ENCODE measurements at places on chromosomes 11 and 22.
A peak's percentile ranks its signal among the peaks of the same experiment; 100 is the strongest.

- DNase-seq, result no peak
These were observed 349 bp downstream of the TSSC4 start for GRCh38 chr11:2400762-2401435.

- DNase-seq, result no peak
These were observed 22.7 kb upstream of the P2RY2 start for GRCh38 chr11:73195191-73196007.

DNA sequence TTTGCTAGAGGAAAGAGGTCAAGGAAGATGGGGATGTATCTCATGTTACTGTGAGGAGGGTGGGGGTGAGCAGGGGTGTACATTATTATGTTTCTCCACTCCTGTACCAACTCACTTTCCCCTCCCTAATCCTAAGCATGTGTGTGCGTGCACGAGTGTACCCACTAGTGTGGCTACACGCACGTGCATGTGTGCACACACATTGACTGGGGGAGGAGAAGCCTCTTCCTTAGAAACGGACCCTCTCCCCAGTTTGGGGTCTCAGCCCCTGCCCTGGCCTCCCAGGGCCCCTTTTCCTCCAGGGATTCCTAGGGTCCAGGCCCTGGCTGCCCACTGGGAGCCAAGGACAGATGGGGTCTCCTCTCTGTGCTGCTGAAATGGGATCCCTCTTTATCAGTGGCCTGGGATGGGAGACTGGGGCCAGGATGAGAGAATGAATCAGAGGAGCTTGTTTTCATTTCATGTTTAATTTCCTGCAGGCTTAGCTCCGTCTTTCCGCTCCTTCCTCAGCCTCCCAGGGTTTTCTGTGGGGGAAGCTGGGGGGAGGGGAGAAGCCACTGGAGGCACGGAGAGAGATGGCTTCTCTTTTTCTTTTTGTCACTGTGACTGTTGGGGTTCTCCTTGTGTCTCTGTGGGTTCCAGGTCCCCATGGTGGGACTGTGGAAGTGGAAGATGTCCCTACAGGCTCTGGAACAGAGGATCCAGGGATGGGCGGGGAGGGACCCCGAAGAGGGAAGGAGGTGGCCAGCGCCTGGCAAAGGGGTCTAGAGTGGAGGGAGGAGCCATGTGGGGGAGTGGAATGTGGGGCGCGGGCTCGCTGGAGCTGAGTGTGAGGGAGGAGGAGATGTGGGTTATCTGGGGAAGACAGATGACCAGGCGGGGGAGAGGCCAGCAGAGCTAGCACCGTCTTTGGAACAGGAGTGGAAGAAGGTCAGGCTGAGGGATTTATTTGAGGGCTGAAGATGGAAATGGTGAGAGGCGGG, 40.3 kb downstream of the ALX4 start:
- no peak for DNase-seq

- DNase-seq, result no peak
These were observed 1.7 kb upstream of the SESN3 start for GRCh38 chr11:95232666-95233065.

DNA sequence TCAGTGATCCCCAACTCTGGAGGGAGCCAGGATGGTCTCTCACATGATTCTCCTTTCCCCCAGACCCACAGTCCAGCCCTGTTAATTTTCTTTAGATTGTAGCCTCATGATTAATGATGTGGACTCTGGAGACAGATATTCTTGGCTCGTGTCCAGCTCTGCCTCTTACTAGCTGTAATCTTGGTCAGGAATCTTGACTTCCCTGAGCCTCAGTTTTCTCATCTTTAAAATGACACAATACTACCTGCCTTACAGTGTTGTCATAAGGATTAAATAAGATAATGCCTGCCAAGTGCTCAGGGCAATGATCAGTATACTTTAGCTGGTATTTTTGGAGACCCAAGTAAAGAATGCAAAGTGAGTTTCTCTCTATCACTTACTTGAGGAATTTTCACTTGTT, 60.0 kb downstream of the SPECC1L start:
- no peak for DNase-seq

DNA sequence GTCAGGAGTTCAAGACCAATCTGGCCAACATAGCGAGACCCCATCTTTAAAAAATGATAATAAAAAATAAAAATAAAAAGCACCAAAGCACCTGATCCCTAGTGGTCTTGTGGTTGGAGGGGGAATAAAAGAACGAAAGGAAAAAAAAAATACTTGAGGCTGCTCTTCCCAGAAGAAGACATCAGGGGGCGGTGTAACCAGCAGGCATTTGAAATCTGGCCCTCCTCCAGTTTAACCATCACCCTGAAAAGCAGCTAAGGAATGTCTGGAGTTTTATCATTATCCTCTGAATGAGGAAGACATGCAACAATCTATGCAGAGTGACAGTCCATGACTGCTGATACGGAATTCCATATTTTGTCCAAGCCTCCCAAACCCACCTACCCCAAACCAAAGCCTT, 5.6 kb upstream of the KCTD17 start:
- DNase-seq, result peak; percentile 66

DNA sequence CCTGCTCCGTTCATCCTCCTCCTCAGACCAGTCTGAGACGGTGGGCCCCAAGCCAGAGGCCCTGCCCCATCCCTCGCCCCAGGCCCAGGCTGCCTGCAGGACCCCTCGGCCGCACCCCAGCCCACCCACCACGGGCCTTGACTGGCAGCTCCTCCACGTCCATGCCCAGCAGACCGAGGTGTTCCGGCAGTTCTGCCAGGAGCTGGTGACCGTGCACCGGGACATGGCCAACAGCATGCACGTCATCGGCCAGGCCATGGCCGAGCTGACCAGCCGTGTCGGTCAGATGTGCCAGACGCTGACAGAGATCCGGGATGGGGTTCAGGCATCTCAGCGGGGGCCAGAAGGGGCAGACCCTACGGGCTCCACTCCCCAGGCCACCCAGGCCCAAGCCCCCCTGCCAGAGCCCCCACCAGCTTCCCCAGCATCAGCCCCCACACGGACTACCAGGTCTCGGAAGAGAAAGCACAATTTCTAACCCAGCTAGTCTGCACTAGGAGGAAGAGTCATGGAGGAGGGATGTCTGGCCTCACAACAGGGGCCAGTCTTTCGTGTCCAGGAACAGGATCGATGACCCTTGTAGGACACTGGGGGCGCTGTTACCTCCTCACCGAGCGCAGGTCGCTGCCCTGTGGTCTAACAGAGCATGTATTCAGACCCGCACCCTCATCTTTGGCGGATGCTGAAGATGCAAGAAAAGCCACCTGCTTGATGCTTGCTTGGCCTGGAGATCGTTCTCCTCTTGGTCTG, 66.3 kb downstream of the PRDM11 start:
- DNase-seq, result no peak
